ENCODE measurements at places on chromosomes 2 and 18.

- no peak for DNase-seq
These were observed 176.4 kb downstream of the AGAP1 start for GRCh38 chr2:235669983-235670962.

DNA sequence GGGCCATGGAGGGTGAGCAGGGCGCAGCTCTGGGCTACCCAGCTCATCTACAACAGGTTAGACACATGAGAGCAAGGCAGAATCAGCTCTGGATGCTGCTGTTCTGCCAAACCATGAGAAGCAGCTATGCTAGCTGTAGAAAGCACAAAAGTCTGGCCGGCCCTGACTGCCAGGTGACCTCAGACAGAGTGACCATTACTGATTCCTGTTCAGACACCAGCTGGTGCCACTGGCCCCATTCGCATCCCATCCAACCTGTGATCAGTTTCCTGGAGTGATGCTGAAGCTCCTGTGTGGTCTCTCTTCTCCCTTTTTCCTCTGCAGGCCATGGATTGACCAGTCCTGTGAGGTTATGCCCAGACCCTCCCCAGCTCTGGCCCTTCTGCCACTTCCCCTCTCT lies 14.3 kb downstream of the RBMS1 start:
- no peak for DNase-seq

DNA sequence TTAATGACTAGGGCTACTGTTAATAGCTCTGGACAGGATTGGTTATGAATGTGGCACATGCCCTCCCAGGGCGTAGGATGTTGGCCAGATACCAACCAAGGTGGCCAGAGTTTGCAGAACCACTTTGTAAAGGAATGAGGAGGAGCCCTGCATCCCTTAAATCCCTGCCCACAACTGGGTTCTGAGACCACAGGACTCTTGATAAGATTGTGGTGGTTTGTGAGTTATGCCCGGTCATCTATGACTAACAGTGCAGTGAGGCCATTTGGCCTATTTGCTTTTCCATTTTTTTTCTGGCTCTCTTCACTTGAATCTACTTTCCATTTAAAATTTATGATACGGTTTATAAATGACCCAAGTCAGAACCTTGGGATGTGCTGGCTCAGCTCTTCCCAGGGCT lies 294.5 kb downstream of the PRKCE start:
- DNase-seq = no peak

DNA sequence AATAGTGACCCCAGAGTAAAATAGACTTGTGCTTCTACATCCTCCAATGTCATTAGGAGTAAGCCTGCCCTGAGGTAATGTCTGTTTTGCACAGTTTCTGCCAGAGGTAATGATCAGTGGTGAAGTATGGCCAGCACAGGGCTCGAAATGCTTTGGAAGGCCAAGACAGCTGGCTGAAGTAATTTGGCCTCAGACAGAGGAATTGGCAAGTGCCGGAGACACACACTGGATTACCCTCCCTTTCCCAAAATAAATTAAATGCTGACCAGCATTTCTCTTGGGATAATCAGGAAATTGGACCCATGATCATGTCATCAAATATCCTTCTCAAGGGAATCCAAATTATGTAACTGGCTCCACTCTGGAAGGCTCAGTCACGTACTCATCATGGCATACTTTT lies 379.0 kb upstream of the CHST9 start:
- no peak for DNase-seq

DNA sequence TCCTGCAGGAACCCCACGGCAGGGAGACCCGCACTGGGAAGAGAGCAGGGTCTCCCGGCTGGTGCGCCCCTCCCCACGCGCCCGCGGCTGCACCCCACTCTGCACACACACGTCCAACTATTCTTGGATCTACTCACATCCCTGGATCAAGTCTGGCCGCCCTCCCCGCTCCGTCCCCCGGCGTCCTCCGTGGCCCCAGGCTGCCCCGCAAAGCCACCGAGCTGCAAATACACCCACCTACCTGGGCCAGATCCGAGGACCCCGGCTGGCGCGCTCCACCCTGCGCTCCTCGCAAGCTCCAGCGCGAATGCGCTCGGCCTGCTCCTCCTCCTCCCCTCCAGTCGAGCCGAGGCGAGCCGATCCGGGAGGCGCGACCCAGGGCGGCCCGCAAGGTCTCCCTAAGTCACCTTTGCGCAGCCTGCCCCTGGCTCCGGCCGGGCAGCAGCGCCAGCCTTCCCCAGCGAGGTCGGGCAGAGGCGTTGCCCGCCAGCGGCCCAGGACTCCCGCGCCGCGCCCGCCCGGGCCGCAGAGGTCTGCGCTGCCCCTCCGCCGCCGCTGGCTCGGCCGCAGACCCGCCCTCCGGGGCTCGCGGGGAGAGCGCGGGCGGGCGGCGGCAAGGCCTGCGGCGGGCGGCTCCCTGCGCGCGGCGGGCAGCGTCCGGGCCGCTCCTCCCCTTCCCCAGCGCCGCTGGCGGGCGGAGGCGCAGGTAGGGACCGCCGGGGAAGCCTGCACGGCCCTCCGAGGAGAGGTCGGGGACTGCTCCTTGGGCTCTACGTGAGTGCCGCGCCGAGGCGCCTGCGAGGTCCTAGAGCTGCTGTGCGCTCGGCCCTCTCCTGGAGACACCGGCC lies 126.0 kb downstream of the OSBPL1A start:
- no peak for DNase-seq

- DNase-seq = no peak
These were observed 1632.6 kb downstream of the SUCLG1 start for GRCh38 chr2:82826437-82826836.

DNA sequence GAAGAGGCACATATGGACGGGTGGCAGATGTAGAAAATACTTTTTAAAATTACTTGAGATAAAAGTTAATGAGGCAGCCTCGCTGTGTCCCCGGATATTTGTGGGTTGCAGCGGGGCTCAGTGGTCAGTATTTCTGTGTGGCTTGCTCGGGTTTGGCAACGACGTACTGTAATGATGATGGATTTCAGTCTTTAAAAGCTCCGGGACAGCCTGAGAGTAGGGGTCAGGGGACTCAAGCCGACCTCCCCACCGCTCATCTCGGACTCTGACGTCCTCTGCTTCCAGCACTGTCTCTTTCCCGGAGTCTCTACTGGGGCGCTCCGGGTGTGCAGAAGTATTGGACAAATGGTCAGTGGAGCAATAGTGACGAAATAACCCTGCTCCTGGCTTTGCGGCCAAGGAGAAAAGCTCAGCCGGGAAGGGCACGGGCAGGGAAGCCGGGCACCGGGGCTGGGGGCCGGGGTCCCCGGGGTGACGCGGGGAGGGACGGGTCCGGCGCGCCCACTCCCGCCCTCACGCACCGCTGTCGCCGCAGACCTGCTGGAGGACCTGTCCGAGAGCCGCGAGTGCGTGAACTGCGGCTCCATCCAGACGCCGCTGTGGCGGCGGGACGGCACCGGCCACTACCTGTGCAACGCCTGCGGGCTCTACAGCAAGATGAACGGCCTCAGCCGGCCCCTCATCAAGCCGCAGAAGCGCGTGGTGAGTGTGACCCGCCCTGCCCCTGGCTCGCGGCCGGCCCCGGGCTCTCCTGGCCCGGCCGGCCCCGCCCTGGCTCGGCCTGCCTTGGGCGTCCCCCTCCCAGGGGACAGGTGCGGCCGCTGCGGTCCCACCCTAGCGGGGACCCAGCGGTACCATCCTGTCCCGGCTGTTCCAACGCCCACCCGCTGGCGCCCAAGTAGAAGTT lies 7.3 kb downstream of the GATA6 start:
- no peak for DNase-seq

- no peak for DNase-seq
These were observed 2.4 kb upstream of the SERPINB10 start for GRCh38 chr18:63905361-63905760.

DNA sequence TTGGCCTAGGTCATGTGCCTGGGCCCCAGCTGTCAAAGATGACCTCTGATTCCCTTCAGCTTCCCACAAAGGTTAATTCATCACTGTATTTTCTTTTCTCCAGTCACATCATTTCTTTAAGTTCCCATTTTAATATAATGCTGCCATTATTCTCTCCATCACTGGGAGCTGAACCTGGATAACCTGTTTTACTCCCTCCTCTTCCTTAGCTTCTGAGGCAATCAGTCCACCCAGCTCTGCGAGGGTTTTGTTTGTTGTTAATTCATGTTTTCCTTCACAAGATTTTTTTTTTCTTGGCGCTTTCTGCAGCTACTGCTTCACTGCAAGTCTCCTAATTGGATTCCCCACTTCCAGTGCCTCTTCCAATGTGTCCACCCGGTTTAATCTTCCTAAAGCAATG lies 5.1 kb upstream of the EML4 start:
- no peak for DNase-seq

DNA sequence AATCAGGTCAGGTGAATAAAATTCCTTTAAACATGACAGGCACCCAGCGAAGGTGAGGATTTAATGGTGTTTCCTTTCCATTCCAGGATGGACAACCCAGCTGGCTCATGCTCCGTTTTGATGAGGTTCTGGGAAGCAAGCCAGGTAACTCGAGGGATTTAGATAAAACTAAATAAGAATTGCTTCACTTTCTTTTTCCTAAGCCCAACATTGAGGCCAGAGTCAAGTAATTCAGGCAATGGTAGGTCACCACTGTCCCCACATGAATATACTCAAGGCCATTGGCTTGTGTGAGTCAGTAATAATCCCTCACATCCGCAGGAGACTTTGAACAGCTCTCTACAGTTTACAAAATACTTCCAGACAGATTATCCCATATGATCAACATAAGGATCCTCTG lies 16.2 kb upstream of the LRATD1 start:
- DNase-seq = no peak

DNA sequence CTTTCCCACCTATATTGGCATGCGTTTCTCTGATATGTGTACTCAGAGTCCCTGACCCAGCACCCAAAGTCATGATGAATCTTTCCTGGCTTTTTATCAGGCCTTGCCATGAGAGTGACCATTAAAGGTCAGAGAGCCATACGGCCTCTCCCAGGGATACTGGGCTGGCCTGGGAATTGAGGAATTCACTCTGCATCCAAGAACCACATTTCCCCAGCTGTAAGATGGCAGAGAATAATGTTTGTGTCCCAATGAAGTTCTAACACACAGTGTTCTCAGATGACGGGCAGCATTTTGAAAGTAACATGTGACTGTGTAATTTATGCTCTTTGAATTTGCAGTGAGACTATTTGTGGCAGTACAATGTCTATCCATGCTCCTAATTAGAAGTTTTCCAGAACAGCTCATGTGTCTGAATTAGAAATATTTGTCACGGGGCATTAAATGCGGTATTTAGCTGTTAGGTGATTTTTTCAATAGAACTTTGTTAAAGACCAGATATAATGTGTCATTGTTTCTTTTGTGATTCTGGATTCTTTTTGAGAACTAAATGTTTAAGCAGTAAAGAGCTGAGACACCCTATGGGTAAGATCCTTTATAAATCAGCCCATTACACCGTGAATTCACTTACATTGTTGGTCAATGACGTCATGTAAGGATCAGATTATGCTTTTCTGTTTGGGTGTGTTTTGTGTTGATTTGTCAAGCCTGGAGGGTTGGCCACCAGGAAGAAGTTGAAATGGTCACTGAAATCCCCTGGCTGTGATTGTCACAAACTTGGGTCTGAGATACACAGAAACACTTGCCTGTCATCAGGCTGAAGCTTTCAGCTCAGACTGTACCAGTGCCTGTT lies 7.3 kb upstream of the SLC3A1 start:
- no peak for DNase-seq

GRCh38 chr2:211652327-211652726 lies 886.3 kb downstream of the ERBB4 start:
- no peak for DNase-seq

GRCh38 chr2:236740506-236740905 lies 170.9 kb downstream of the ACKR3 start:
- no peak for DNase-seq

- DNase-seq = peak; percentile 13
These were observed 403 bp downstream of the TMEM127 start for GRCh38 chr2:96265349-96265839.

GRCh38 chr2:130346741-130347066 lies 4.0 kb downstream of the IMP4 start:
- DNase-seq = no peak

GRCh38 chr2:54895730-54896129 lies 154.5 kb downstream of the RTN4 start:
- DNase-seq = no peak

DNA sequence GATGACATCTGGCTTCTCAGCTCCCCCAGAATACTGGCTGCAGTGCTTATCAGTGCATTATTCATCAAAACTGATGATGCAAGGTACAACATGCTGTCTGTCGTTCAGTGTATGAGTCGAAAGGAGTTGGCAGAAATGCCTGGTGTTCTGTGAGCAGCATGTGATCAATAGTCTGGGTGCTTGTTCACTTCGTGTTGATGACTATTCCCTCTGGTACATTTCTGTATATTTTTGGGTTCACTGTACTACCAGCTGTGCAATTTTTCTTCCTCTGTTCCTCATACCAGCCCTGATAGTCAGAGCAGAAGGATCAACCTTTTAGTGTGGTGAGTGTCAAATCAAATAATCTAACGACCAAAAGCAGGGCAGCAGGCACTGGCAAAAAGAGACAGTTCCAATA lies 59.0 kb upstream of the KLHL14 start:
- no peak for DNase-seq

- no peak for DNase-seq
These were observed 14.5 kb downstream of the RPS27A start for GRCh38 chr2:55247025-55247424.

DNA sequence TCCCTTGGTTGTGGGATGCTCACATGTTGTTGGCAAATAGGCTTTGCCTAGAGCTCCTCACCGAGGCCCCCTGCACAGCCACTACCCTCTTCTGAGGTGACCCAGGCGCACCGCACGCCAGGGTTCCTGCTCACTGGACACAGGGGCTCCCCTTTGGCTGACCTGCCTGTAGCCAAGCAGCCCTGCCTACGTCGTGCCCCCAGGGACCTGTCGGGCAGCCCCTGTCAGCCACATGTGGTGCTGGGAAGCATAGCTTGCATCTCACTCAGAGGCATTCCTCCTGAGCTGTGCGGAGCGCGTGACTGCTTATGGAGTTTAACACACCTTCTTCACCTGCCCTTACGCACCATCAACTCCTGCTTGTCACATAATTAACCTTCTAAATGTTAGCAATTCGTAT lies 116.3 kb downstream of the ZNF236 start:
- no peak for DNase-seq

- peak; percentile 27 for DNase-seq
These were observed 14.8 kb downstream of the ASPRV1 start for GRCh38 chr2:69946351-69947324.

- DNase-seq = no peak
These were observed 65.6 kb downstream of the SH3BP4 start for GRCh38 chr2:235017441-235017840.

GRCh38 chr2:6231166-6231565 lies 539.0 kb downstream of the SOX11 start:
- no peak for DNase-seq

All from stimulated activated CD8-positive, alpha-beta memory T cell treated with anti-CD3 and anti-CD28 coated beads, Interleukin-15, amount 100 ng/mL, for 1 hour (primary cell).